Adrenal gland (tissue), 19 donors: ENCODE measurements at places on chromosomes 2 and 18.

DNA sequence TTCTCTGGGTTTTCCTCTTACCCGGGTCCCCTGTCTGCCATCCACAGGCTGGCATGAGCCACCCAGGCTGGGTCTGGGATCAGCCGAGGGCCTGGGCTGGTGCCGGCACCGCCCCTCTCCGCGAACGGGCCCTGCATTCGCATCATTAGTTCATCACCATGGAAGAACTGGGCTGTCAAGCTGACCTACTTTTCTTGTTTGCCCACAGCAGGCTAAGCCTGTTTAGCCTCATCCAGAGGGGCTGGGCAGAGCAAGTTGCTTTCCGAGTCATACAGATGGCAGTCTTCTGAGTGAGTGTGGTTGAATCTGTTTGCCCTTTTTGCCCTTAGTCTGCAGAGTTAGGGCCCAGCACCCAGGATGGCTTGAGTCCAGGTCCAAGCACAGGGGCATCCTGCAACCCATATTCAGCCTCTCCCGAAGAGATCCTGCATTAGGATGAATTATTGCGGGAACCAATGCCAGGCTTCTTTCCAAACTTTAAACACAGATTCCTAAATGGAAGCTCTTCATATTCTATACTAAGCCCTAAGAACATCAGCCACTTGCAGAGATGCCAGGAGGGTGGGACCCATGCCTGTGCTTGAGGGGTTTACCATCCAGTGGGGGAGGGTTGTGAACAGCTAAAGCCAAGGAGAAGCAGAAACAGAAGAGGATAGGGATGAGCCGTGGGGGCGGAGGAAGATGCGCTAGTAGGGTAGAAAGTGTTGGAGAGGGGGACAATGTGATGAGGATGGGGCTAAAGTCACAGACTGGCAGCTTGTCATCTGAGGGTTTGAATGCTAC is 68.0 kb downstream of the NPAS2 start:
- no peak for DNase-seq

DNA sequence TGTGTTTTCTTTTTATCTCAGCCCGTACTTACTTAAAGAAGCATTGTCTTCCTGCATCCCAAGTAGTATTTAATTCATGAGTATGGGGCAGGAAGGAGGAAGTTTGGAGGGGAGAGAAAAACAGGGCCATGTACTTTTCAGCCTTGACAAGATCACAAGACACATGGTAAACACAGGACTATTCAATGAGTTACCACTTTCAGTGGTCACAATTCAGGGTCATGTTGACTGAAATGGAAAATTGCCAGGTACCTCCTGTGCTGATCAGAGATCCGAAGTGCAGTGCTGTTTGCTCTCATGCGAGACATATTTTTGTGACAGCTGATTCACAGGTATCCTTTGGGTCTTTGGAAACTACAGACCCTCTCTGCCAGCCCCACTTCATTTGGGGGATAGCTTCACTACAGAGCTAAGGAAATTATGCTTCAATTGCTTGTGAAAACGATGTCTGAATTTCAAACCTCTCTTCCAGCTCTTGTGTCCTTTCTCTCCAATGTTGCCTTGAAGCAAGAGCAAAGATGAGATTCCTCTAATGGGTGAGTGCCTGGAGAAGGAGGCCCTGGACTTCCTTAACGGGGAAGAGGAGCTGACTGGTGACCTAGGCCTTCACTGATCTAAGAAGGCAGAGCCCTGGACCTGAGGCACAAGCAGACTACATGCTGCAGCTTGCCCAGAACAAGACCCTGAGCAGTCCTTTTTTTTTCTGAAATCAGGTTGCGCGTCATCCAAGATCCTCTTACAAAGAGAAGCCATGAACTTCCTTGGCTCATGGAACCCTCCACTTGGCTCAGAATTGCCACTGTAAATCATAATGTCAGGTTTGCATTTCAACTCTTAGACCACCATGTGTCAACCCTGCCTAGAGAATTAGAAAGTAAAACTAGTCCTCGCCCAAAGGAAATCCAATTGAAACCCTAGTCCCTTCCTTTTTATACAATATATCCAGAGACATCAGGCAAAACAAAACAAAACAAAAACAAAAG is 44.1 kb downstream of the EVA1A start:
- DNase-seq = no peak

- DNase-seq = no peak
Observed at GRCh38 chr2:9494081-9494480, 19.7 kb downstream of the IAH1 start.

DNA sequence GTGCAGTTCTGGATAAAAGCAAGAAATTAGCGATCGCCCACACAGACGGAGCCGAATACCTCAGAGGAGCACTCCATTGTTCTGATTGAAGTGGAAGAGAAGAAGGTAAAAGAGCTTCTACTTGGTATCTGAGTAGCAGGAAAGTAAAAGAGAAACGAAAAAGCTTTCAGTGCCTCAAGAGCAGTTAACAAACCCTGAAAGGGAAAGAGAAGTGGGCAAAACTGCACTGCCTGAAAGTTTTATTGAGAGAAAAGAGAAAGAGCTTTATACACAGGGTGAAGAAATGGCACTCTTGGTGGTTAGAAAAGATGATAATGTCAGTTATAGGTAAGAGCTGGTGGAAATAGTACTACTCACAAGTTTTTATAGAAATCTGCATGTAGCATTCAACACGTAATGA is 192.8 kb downstream of the CDCA7 start:
- no peak for DNase-seq
